ENCODE measurements at places on chromosomes 5 and 9.

- DNase-seq: no peak
These were observed 120.2 kb upstream of the TRIM32 start for GRCh38 chr9:116566677-116567488.

GRCh38 chr9:19020886-19021455, 12.0 kb downstream of the SAXO1 start:
- DNase-seq: no peak

GRCh38 chr5:71810023-71810422, 90.9 kb downstream of the CARTPT start:
- DNase-seq: no peak

DNA sequence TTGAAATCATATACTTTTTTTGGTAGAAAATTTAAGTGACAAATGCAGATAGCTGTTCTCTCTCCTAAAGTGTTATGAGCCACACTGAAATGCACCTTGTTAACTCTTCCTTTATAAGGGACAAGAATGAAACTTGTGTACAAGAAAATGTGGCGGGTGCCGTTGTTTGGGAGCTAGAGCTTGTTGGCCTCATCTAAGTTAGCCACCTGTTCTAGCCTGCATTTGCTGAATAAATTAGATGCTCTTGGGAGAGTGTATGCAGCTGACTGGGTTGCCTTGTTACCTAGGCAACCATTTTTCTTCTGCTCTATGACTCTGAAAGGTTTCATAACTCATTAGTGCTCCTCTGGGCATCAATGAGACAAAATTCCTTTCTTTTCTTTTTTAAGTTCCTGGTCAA, 174.3 kb downstream of the TAF11L14 start:
- DNase-seq: no peak

DNA sequence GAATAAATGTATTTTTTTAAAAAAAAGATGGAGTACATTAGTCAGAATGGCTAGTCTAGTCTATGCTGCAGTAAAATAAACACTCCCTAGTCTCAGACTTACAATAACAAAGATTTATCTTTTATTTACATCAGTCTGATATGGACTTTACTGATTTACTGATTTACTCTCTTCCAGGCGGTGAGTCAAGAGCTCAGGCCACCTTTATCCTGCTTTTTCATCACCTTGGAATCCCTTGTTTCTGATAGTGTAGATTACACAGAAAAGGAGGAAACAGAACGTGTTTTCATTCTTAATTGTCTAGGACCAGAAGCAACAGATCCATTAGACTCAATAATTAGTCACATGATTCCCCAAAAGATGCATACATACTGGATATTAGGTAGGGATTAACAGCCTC, 290.1 kb upstream of the TRPC7 start:
- no peak for DNase-seq

GRCh38 chr9:115913696-115914095, 239.9 kb upstream of the PAPPA start:
- DNase-seq: no peak

DNA sequence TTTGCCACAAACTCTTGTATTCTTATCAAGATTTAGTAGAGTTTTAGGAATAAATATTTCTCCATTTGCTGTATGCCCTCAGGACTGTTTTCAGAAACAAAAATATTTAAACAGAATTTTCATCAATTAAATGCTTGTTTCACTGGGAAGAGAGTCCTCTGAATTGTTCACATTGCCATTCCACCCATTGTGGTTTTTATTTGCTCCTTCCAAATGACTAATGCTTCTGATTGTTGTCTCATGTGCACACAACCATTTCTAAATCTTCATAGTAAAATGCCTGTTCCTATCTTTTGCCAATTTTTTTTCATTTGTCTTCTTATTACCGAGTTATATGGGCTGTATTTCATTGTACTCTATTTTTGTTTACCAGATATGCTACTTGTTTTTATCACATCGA, 10.6 kb downstream of the MARCOL start:
- DNase-seq: no peak

DNA sequence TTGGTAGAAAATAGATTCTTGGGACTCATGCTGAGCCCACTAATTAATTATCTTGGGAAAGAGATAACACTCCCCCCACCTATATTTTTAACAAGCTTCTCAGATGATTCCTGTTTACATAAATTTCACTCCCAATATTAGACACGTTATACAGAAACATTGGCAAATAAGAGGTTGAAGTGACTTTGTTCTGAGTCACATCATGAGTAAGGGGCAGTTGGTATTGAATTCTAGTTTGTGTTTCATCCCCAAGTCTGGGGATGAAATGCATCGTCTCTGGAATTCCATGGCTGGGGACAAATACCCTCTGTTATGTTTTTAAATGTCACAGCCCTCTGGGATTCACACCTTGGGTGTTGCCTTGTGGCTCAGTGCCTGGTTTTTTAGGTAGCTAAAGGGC, 41.0 kb downstream of the BASP1 start:
- DNase-seq: no peak

Measured in activated T-cell treated with anti-CD3 and anti-CD28 coated beads for 1 hour (primary cell).